ENCODE measurements at places on chromosomes 6 and 20.

- no peak for DNase-seq
Observed at GRCh38 chr6:33433544-33434191, 13.8 kb downstream of the SYNGAP1 start.

DNA sequence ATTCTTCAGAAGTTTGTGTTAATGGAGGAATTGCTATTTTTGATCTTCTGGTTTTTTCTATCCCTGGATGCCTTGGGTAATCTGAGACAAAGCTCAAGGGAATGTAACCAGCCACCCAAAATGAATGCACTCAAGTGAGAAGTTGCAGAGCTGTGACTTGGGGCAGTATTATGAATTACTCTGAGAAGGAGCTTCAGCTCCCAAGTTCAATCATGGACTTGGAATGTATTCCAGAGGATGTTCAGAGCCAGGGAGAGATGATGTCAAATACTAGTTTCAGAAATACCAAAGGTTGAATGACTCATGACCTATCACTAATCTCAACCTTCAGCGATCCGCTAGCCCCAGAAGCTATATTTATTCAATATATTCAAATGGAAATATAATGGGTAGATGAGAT is 375.2 kb upstream of the PLCB4 start:
- DNase-seq: no peak

- DNase-seq: peak; percentile 10
Observed at GRCh38 chr6:166772518-166772917, 145.5 kb upstream of the RPS6KA2 start.

DNA sequence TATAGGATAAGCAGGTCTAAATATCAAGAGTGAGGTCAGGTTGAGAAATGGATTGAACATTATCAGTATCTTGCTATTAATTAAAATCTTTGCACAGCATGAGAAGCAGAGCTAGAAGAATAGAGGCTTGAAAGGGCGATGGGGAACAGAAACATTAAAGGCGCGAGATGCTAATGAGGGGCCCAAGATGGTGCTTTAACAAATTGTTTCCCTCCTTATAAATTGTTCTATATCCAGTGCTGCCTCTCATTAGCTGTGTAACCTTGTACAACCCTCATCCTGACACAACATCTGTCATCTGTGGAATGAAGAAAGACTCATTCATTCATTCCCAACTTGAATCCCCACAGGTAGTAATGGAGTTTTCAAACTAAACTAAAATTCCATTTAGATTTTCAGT is 57.8 kb downstream of the FUT9 start:
- no peak for DNase-seq

DNA sequence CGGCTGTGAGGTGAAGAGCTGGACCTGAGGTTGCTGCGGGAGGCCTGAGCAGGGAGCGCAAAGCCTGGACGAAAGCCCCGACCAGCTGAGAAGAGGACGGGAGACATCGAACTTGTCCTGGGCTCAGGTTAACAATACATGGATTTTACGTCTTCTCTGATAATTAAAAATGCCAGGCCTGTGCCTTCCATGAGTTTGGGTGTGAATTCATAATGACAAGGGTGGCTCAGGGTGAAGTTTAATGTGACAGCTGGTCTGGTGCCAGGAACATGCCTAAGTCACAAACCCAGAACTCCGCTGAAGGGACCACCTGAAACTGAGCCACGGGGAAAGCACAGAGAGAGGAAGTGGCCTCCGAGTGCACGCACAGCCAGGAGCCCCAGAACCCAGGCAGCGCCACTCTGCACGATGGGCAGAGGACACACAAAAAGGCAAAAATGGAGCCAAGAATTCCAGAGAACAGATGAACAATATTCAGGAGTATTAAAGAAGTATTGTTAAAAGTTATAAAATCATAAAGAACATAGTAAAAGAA is 150.1 kb upstream of the RPS6KA2 start:
- DNase-seq: no peak

GRCh38 chr20:25439328-25439727 is 31.9 kb downstream of the GINS1 start:
- no peak for DNase-seq

DNA sequence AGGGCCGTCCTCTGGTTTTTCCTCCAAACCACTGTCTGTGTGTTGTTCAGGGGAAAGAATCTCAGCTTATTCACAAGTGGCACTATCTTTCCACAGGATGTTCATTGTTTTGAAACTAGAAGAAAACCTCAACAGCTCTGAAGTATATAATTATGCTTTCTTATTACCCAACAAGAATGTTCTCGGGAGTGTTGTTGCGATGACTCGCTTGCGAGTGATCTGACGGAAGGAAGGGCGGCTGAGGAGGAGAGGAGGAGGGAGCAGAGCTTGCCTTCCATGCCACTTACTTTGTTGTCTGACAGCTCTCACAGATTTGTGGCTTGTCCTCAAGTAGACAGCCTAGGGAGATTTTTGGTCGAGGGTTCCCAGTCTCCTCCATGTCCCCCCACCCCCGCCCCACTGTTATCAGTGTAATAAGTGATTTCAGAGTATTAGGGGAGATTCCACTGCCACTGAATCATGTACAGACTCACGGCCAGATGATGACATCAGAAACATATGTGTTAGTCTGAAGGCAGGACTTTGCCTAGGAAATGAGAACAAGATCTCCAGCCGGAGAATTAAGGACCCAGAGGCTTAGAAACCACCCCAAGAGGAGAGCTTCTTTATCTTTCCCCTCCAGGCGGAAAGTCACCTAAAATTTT is 80.7 kb upstream of the CCN6 start:
- peak; percentile 71 for DNase-seq

DNA sequence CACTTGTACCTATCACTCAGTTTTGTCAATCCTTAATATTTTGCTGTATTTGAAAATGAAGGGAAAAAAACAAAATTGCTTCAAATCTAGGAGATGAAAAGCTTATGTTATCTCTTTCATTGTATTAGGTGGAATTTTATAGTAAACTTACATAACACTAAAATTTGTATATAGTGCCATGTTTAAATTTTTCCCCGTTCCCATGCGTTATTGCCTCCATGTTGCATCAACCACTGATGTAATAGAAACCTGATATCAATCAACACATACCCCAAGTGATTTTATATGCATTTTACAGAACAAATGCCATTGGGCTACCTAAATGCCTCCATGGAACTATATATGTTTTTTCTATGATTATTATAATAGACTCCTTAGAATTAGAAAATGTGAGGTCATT is 14.8 kb upstream of the TREM2 start:
- no peak for DNase-seq

DNA sequence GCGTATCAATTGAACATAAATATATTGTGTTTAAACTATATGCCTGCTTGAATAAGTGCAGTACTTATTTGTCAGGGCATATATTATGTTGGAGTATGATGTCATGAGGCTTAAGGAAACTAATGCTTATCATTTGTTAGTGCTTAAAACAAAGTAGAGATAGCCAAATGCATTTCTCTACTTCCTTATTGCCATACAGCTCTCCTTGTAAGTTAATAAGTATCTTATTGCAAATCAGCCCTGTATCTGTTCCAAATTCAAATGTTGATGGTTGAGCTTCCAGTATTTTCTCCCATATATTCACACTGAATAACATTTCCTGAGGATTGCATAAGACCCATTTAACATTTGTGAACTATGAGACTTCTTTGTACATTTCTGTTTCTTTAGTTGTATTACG is 57.8 kb downstream of the CARMIL1 start:
- no peak for DNase-seq

DNA sequence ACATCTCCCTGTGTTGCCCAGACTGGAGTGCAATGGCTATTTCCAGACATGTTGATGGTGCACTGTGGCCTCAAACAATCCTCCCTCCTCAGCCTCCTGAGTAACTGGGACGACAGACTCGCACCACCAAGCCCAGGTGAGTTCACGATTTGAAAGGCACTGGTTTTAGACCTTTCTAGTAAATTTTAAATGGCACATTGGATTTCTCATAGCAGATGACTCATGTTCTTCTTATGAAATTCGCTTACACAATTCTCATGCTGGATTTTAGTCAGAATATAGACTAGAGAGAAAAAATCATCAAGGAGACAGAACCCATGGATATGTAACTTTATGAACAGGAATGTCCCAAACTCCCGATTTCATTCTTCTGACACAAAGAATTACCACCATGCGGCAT is 18.1 kb upstream of the PXDC1 start:
- DNase-seq: no peak

- no peak for DNase-seq
Observed at GRCh38 chr6:168676552-168677322, 235.8 kb downstream of the SMOC2 start.

DNA sequence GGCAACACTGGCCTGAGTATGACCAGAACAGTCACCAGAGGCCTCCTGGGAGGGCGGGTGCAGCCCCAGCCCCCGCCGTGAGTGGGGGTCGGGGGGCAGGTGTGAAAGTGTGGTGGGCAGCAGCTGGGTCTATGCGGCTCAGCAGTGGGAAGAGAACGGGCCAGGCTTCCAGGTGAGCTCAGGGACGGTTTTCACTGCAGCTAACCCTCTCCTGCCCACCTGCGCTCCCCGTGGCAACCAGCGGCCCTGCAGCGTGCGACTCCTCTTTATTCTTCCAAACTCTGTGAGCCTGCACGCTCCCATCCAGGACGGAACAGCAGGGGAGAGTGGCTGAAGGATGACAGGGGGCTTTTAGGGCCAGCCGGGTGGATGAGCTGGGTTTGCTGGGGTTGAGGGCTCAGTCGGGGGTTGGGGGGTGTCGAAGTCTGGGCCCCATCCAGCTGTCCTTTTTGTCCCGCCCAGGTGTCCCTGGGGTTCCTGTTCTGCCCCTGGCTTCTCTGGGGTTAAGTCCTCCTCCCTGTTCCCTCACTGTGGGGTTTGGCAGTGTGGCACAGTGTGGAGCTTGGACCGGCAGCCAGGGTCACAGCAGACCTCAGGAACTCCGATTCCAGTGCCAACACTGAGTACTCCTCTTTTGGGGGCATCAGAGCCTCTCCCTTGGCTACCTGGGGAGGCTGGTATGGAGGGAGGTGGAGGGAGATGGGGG is 859 bp upstream of the BIRC7 start:
- peak; percentile 23 for DNase-seq

GRCh38 chr6:71383901-71384489 is 95.4 kb downstream of the OGFRL1 start:
- no peak for DNase-seq

DNA sequence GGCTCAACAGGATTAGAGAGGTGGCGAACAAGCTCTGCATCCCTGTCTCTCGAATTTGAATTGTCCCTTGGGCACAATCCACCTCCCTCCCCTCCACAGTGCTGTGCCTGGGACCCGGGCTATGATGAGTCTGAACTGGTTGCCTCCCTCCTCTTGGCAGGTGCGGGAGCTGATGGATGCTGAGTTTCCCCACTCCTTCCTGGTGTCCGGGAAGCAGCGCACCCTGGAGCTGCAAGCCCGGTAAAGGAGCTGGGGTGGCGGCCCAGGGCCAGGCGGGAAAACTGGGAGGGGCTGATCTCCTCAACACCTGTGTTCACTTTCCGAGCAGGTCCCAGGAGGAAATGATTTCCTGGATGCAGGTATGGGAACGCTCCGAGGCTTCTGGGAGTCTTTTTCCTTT is 14.9 kb downstream of the FGD2 start:
- no peak for DNase-seq

DNA sequence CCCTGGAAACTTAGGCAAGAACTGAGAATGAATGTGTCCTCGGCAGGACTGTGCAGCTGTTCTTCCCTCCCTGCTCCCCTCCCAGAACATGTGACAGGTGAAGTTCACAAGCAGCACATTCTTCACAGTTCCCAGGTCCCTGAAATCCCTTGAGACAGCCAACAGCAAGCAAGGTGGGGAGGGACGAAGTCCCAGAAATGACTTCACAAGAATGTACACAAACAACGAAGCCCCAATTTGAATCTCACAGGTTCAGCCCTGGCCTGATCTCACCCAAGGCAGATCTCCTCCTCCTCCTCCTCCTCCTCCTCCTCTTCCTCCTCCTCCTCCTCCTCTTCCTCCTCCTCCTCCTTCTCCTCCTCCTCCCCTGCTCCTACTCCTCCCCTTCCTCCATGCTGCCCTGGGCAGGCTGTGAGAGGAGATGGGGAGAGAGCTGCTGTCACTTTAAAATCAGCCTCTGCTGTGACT is 32.4 kb downstream of the WRNIP1 start:
- DNase-seq: no peak

DNA sequence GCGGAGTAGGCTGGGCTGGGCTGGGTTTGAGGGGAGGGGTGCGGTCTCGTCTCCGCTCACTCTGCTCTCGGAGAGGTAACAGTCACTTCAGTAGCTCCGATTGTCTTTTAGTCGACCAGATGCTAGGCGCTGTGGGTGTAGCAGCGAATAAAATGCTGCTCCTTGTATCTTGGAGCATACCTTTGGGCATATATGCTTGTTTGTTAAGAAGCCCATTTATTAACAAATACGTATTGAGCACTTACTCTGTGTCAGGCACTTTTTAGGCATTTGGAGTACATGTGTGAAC is 545 bp downstream of the ACTR5 start:
- DNase-seq: peak; percentile 71

DNA sequence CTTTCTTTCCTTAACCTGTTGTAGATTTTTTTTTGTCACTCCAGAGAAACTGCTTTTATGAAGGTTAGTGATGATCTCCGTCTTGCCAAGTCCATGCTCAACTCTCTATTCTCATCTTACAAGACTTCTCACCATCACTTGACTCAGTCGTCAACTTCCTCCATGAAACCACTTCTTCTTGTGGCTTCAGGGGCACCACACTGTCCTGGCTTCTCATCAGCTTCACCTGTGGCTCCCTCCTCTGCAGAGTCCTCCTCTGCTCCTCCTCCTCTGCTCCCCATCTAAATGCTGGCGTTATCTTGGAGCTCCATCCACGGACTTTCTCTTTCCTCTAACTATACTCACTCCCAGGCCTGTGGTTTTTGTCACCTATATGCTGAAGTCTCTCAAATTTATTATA is 187.5 kb downstream of the BACH2 start:
- peak; percentile 39 for DNase-seq

GRCh38 chr6:23940466-23940865 is 185.5 kb upstream of the NRSN1 start:
- DNase-seq: no peak

DNA sequence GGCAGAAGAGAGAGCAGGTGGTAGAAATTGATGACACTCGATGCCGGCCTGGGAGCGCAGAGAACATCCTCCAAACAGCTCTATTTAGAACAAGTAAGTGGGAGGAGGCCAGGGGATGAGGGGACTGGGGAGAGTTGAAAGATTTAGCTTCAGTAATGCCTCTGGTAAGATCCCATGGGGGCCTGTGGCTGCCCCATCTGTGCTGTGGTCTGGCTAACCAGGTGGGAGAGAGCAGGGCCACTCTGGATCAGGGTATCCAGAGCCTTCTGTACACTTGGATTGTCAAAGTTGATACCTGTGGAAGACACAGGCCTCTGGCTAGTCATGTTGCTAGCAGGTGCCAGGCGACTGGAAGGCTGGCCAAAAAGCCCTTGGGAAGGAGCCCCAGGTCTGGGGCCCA is 27.6 kb downstream of the NCOA5 start:
- DNase-seq: no peak

DNA sequence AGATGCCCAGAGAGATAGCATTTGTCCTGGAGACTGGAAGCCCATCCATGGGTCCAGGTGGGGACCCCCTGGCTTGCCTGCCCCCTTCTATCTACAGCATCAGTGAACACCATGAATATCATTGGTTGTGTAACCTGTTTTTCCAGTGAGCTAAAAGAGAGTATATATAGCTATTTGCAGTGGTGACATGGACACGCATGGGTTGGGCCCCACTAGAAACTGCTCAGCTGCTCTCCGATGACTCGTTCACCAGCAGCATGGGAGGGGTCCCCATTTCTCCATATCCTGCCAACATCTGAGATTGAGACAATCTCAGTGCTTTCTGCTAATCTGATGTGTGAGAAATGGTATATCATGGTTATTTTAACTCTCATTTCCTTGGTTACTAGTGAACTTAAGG is 4.0 kb upstream of the ZC3H12D start:
- no peak for DNase-seq

GRCh38 chr6:117837261-117837660 is 69.8 kb upstream of the SLC35F1 start:
- DNase-seq: no peak

GRCh38 chr6:26592649-26593048 is 4.1 kb upstream of the ABT1 start:
- no peak for DNase-seq

Measured in activated CD4-positive, alpha-beta T cell treated with anti-CD3 and anti-CD28 coated beads, Interleukin-2, amount 50 U/mL, for 48 hours (primary cell).